ENCODE measurements at places on chromosomes 7 and 10.

- no peak for DNase-seq
These were observed 47.0 kb downstream of the PTPRE start for GRCh38 chr10:127953876-127954275.

DNA sequence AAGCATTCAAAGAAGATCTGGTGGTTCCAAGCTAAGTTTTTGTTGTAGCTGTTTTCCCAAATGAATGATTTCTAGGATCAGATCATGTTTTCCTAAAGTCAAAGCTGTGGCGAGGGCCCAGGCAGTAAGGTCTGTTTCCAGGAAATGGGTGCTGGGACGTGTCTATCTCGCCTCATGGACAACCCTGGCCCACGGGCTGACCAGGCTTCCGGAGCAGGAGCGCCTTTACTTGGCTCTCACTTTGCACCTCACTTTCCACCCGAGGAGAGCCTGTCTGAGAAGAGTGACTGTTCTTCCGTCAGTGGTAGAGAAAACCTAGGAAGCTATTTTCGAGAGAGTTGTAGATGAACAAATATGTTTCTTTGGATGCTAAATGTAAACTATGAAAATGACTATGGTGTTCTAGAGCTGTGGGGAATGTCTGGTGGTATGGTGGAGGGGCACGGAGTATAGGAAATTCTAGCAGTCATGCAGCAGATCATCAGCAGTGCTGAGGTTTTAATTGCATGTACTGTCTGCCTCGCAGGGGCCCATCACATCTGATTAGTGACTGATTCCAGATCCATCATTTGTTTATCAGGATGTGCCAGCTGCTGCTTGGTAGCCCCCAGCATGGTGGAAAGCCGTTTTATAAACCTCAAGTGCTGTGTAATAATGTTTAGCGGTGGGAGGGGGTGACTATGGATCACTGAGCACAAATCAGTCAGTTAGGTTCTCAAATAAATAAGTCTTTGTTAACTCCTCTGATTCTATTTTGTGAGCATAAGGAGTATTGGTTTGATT, 66.6 kb downstream of the VWC2 start:
- DNase-seq, result no peak

DNA sequence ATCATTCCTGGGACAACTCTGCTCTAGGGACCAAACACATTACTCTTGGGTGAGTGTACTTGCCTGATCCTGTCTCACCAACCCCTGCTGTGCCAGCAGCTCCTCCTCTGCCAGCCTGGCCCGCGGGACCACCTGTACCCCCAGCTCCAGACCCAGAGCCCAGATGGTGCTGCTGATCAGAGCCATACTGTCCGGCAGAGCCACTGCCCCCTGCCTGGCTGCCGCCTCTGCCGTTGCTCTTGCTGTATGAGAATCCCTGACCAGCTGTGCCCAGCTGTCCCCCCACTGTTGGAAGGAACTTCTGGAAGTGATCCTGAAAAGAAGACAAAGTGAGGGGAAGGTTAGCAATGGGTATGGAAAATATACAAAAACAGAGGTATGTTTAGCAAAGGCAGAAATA, 6.9 kb downstream of the MYOZ1 start:
- DNase-seq, result no peak

DNA sequence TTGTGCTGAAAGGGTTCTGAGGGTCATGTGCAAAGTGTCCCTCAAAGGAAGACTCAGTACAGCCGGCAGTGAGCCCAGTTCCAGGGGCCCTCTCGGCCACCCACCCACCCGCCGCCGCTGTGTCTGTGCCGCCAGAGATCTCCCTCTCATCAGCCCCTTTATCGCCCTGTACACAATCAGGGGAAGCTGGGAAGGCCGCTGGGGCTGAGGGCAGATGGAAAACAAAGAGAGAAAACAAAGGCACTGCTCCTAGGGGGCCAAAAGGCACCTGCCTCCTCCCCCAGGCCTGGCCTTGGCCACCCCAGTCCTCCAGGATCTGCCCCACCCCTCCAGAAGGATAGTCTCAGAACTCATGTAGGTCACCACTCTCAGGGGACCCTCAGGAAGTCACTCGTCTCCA, 67.0 kb downstream of the ZMIZ1 start:
- no peak for DNase-seq

DNA sequence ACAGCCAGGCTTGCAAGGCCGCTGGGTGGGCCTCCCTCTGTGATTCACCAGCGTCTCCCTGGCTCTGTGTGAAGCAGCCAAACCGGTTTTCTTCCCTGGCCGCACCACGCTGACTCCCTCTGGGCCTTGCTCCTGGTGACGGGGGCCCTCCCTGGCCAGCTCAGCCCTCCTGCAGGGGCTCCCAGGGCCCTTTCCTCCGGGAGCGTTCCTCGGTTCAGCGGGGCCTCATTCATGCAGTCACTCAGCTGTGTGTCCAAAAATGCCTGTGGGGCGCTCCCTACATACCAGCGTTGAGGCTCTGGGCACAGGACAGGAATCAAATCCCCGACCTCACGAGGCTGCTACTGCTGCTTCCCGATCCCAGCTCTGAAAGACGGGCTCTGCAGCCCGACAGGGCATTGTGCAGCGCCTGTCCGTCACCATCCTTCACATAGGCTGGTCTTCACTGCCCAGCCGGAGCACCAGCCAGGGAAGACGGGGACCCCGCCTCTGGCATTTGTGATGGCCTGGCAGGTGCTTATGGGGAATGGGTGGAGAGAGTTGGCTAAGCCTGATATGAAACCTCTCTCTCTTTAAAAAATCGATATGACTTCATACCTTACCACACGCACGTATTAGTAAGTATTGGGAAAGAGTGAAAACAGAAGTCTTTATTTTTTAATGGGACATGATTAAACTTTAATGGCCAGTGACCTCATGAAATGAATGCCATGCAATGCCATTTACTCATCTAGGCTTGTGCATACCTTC, 110.0 kb upstream of the SHH start:
- DNase-seq, result no peak

DNA sequence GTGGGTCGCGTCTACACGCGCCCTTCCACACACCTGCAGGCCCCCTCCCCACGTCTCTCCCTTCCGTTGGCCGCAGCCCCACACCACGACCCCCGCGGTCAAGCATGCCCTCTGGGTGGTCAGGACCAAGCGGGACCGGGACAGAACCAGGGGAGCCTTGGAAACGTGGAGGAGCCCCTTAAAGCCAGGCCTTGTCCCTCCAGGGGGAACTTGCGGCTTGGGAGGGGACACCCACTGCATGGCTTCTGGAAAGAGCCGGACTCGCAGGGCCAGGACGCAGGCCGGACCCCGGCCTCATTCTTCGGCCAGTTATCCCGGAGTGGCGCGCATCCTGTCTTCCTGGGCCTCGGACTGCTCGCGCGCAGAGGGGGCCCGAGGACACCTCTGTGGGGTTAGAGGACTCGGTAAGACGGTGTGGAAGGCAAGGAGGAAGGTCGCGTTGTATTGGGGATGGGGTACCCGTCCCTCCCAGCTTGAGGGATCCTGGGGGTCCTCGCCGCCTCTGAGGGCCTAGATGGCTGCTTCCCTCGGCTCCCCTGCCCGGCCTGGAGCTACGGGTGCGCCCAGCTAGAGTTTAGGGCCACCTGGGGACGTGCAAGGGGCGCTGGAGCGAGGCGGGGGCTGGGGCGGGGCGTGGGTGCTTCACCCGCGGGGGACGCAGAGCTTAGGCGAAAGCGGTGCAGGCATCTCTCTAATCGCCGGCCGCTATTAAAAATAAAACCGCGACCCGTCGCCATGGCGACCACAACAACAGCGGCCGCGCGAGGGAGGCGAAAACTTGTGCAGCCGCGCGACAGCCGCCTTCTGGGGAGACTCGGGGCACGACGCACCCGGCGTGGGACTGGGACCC, 1.8 kb upstream of the PDGFA start:
- peak; percentile 42 for DNase-seq

DNA sequence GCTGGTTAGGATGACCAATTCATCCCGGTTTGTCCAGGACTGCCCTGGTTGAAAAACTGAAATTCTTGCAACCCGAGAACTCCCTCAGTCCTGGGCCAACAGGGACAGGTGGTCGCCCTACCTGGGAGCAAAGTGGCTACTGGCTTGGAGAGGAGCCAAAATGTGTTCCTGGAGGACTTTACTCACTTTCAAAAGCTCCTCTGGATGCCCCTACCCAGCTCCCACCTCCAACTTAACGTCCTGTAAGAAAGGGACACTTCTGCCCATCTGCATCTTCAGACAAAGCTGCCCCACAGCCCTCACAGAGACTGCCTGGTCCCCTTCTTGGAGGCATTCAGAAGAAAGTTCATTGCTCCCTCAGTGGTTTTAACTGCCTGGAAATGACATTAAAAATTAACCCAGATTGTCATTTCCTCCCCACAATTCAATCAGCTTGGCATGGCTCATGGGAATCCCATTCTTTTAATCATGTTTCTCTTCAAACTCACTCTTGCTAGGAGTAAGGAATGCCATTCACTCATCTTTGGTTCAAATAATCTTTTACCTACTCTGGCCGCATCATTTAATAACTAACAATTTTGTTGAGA, 24.0 kb upstream of the HSPA12A start:
- no peak for DNase-seq

GRCh38 chr10:68052463-68052862, 22.6 kb downstream of the HERC4 start:
- DNase-seq, result no peak

DNA sequence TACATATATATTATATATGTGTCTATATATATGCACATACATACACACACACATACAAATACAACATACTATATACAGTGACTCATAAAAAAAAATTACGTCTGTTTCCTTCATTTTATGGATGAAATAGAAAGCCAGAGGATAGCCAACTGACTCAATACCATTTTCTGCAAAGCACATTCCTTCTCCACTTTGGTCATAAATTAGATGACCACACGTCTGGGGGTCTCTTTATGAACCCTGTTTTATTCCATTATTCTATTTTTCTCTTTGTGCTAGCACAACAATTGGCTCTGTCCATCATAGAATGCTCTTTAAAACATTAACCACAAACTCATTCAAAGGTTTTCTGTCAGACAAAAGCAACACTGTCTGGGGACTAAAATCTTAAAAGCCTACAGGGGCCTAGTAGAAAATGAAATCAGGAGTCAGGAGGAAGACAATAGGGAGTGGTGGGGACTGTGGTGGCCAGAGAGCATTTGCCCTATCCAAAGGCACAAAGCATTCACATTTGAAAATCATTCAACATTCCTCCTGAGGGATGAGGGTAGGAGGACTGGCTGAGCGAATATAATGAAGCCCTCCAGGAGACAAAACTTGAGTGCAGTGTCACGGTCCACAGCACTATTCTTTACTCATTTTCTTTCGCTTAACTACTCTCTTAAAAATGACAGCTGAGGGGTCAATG, 4.3 kb downstream of the CUBN start:
- no peak for DNase-seq

DNA sequence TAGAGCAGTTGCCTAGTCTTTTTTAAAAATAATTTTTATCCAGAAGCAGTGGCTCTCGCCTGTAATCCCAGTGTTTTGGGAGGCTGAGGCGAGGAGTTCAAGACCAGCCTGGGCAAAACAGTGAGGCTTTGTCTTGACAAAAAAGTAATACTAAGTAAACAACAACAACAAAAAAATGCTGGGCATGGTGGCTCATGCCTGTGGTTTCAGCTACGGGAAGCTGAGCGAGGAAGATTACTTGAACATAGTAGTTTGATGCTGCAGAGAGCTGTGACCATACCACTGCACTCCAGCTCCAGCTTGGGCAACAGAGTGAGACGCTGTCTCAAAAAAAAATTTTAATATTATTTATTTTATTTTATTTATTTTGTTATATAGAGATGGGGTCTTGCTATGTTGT, 31.3 kb upstream of the TPST1 start:
- DNase-seq, result no peak

DNA sequence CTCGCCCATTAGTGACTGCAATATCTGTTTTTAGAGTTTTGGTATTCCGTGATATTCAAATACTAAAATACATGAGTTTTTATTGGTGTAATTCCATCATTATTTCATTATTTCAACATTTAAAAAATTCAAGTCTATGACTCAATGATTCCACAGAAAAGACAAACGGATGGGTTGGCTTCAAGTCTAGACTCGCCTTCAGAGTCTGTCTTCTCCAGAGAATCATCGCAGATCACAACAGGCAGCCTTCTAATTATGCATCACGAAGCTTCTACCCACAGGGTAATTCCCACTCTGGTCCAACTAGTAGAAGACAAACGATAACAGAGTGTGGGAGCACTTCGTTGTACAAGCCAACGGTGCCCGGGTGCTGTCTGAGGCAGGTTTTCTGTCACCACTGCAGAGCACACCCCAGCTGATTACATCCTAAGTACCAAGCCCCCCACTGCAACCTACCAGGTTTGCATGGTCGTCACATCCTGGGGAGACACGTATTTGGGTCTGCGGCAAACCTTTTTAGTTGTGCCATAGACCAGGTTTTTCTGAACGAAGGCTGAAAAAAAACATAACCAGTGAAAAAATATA, 28.9 kb downstream of the PARP12 start:
- no peak for DNase-seq

- DNase-seq, result peak; percentile 80
These were observed 31.9 kb downstream of the FAM107B start for GRCh38 chr10:14742815-14743214.

- no peak for DNase-seq
These were observed 57.9 kb downstream of the NPY start for GRCh38 chr7:24341691-24342413.

DNA sequence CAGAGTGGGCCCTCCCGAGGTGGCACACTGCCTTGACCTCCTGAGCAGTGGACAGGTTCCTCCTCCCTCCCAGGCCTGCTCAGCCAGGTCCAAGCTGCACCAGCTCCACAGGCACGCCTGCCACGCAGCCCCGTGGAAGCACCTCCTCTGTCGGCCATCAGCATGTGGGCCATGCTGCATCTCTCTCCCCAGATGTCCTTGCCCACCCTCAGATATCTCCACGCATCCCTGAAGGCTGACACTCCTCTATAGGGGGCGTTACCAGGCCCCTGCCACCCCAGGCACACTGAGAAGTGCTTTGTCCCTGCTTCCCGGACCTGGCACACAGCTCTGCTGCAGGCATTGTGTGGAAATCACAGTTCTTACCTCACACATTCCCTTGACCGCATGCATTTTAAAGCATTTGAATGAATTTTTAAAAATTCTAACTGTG, 598.5 kb downstream of the SDK1 start:
- no peak for DNase-seq

DNA sequence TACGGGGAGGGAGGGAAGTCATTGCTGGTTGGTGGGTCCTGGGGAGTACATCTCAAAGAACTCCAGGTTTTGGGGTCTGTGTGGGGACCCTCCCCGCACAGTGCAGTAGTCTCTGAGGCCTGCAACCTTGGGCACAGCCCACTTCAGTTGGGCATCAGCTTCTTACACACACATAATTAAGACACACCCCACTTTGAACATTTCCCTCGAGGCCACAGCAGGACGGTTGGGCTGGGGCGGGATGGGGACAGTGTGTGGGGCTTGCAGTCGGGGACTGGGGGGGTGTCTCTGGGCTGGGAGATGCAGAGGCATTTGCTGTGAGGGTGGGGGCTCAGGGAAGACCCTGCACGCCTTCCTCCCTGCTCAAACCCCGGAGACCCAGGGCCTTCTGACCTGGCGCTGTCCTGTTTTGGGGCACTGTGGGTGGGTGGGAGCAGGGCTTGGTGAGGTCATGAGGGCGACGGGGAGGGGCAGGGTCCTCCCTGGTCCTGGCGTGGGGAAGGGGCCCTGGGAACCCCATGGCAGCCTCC, 1.3 kb downstream of the LFNG start:
- no peak for DNase-seq

Measured in KBM-7 (cell line).